Esophagus muscularis mucosa (tissue), 4 donors: ENCODE measurements at places on chromosomes 11 and 22. TPM values are rescaled to one million over a fixed set of nuclear protein-coding genes. Genes with fewer than 3 reads are reported as not detected.

- no peak overlapping the region for H3K4me3 ChIP-seq
- H3K27me3 ChIP-seq, result no peaks in the 10 kb centered on the region
- no peak overlapping the region for H3K27ac ChIP-seq
Measured at GRCh38 chr11:103944251-103944940, 92.0 kb upstream of the DDI1 start.

DNA sequence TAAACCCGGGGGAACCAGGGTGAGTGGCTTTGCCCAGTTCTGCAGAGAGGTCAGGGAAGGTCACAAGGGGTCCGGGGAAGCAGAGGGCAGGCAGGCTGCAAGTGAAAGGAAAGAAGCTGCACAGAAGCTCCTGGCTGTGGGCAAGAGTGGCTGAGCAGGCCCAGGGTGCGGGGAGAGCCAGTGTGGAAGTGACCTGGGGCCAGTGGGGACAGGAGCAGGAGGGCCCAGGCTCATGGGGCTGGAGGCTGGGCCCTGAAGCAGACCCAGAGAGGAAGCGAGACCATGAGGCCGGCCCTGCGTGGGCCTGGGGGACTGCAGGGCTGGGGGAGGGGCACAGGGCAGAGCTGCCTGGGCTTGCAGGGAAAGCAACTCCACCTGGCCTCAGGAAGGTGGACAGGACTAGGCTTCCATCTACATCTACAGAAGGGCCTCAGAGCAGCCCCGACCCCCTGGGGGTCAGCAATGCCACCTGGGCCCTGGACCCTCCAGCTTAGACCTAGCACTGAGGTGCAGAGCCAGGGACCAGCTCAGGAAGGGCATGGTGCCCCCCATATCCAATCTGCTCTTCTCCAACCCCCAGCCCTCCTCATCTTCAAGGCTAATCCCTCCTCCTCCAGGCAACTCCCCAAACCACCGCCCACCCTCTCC, 11.6 kb downstream of the IGF2 start:
- H3K4me3 ChIP-seq, result no peak overlapping the region
- no peak for DNase-seq
- H3K27ac ChIP-seq, result no peak overlapping the region
- no peaks in the 10 kb centered on the region for H3K36me3 ChIP-seq

DNA sequence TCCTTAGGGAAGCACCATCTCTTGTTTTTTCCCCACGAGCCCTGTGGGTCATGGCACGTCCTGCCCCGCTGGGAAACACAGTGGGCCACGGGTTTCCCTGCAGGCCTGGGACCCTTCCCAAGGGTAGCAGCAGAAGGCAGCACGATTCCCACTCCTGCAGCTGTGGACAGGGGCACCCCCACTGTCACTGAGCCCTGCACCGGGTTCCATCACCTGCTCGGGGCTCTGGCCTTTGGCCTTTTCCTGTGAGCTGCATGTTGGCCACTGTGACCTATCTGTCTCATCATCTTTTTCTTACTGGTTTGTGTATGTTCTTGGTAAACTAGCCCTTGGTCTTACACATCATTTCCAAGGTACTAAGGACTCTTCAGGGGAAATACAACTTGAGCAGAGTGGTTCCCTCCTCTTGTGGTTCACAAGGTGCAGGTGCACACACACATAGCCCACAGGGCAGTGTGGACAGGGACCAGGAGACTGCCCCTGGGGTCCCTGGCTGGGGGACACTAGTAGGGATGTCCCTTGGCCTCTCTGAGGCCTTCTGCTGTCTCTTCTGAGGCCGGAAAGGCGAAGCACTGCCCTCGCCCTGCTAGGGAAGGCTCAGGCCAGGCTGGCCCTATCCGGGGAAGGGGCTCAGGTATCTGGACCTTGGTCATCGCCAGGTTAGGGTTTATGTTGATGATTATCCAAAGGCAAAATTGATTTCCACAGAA, 19.0 kb upstream of the TXNRD2 start:
- no peaks in the 10 kb centered on the region for H3K27me3 ChIP-seq
- H3K4me3 ChIP-seq, result no peak overlapping the region
- DNase-seq, result no peak
- H3K36me3 ChIP-seq, result peaks cover 15% of the 10 kb centered on the region
- H3K4me1 ChIP-seq, result peaks cover 28% of the 10 kb centered on the region

DNA sequence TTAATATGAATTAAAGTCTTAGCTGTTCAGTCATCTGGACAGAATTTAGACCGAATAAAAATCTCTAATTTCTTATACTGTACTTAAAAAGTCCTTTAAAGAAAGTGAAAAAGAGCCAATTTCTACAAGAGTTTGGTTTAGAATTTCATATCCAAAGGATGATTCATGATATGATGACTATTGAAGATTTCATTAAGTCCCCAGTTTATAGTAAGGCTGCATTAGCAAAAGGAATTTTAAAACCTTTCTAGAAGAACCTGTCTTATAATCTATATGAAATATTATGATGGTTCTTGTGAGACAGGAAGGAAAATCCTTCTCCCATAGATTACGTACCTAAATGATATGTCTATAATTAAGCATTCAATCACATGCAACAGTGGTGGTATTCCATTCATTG, 34.8 kb downstream of the TSG101 start:
- H3K27me3 ChIP-seq, result no peaks in the 10 kb centered on the region
- H3K36me3 ChIP-seq, result peaks cover 73% of the 10 kb centered on the region
- H3K27ac ChIP-seq, result no peak overlapping the region
- H3K4me1 ChIP-seq, result no peaks in the 10 kb centered on the region
- no peak overlapping the region for H3K4me3 ChIP-seq

DNA sequence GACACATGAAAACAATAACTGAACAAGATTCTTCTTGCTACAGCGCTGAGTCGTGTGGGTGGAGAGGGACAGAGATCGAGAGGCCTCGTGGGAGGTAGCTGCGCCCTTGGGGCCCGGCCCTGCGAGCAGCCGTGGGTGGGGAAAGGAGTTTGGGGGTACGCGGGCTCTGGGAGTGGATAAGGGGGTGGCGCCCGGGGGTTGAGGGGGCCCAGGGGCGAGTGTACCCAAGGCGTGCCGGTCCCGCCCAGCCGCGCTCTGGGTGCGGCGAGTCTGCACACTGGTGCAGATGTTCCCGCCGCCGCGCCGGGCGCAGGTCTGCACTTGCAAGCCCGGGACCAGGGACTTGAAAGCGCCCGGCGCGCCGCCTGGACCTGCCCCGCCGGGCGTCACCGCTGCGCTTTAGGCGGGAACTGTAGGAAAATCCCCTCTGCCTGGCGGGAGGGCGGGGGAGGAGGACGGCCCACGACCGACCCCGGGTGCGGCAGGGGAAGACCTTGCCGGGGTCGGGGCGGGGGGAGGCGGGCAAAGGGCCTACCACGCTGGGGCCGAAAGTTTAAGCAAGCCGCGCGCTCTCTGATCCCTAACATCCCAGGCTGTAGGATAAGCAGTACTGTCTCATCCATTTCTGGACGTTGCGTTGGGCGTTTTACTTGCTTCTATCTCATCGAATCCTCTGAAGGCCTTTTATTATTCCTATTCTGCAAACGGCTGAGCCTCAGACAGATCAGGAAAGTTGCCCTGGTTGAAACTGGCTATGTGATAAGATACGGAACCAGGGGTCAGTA, 1.4 kb upstream of the KREMEN1 start:
- peaks cover 31% of the 10 kb centered on the region for H3K4me1 ChIP-seq
- H3K4me3 ChIP-seq, result peak overlapping the region; percentile 82
- peaks cover 15% of the 10 kb centered on the region for H3K27me3 ChIP-seq
- H3K36me3 ChIP-seq, result no peaks in the 10 kb centered on the region
- no peak for DNase-seq

DNA sequence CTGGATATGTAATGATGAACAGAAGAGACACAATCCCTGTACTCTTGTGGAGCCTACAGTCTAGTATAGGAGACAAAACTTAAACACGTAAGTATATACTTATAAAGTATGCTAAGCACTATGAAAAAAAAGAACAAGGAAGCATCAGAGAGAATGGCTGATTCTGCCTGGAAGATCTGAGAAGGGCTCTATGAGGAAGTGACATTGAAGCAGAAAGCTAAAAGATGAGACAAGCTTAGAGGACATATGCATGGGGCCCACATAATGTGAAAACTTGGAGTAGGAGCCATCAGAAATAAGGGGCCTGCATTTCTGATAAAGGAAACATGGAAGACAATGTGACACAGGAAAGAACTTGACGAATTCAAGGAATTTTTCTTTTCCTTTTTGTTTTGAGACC, 16.6 kb downstream of the SAA1 start:
- H3K27ac ChIP-seq, result no peak overlapping the region
- no peak overlapping the region for H3K4me3 ChIP-seq
- DNase-seq, result no peak
- no peaks in the 10 kb centered on the region for H3K27me3 ChIP-seq
- peaks cover 48% of the 10 kb centered on the region for H3K36me3 ChIP-seq
- H3K4me1 ChIP-seq, result no peaks in the 10 kb centered on the region

Gene LRP4
- total RNA-seq, result 2.3 TPM
